Cerebellum (tissue), 4 donors: ENCODE measurements at places on chromosomes 1 and 21. TPM values are rescaled to one million over a fixed set of nuclear protein-coding genes. Genes with fewer than 3 reads are reported as not detected.

GRCh38 chr1:203504400-203505250 lies 10.7 kb downstream of the OPTC start:
- peak; percentile 86 for DNase-seq

LAMTOR2 gene
- total RNA-seq, result 19.6 TPM

FAM72C gene
- total RNA-seq, result 1.4 TPM

DNA sequence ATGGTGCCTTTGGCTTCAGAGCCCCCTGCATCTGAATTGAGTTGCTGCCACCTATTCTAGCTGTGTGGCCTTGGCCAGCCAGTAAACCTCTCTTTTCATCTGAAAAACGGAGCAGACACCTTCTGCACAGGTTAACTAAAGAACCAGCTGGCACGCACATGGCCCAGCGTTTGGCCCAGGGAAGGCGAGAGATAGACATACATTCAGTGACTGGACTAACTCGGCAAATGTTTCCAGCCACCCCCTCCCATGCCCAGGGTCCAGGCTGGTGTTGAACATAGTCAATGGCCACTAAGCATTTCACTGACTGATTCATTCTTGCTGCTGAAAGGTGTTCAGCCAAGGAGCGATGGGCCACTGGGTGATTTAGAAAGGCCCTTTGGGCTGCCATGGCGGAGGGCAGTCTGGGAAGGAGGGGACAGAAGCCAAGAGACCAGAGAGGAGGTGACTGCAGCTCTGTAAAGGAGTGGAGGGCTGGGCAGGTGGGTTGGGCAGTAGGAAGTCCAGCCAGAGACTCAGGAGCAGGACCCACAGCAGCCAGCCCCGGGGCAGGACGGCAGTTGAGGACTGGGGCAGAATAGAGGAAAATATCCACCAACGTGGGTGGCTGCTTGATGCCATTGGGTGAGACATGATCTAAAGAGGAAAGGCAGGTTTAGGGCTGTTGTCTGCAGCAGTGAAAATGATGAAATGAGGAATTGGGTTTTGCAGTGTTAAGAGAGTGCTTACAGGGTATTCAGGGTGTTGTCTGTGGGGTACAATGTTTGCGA lies 184.3 kb downstream of the HIVEP3 start:
- no peak for DNase-seq

USP24 gene
- total RNA-seq, result 126 TPM

GRCh38 chr1:99606306-99606705 lies 39.6 kb upstream of the PALMD start:
- no peak for DNase-seq

C1orf141 gene
- not detected for total RNA-seq

GRCh38 chr1:229989591-229990248 lies 77.3 kb upstream of the GALNT2 start:
- DNase-seq, result no peak

- no peak for DNase-seq
These were observed 20.7 kb upstream of the AHCYL1 start for GRCh38 chr1:109963864-109964263.

CFHR4 gene
- not detected for total RNA-seq
